ENCODE measurements at places on chromosomes 2 and 18.

GRCh38 chr2:230863442-230864121 lies 1.2 kb upstream of the ITM2C start:
- DNase-seq, result no peak

GRCh38 chr2:39932198-39932597 lies 153.1 kb upstream of the THUMPD2 start:
- no peak for DNase-seq

DNA sequence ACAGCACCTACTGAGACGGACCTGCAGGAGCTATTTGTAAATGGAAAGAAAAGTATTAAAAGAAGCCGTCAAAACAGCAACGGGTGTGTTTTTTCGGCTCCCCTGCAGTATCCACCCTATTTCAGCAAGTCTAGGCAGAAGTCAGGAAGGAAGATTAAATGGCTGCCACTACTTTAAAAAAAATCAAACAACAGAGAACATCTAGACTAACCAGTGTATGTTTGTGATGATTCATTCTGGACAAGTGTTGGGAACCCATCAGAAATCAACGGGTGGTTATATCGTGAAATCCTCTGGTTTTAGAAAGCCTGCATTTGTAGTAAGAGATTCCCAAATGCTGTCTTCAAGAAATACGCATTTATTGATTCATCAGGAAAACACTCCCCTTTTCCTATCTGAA lies 9.0 kb downstream of the PMAIP1 start:
- DNase-seq, result no peak

GRCh38 chr2:134657650-134658250 lies 61.0 kb downstream of the TMEM163 start:
- DNase-seq, result peak; percentile 48

DNA sequence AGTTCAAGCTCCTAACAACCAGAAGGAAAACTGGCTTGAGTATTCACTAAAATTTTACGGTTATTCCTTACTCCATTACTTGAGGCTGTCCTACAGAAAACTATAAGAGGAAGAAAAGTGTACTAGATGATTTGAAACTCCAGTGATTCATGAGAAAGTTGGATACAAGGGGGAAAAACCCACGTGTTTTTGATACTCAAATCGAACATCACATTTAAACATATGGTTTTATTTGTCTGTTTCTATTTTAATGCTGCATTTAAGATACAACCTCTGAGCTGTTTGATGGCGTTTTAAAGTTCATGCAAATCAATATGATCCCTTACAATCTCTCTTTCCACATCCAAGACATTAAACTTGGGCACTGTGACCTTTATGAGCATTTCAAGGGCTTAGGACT lies 125.1 kb upstream of the LMAN1 start:
- no peak for DNase-seq

GRCh38 chr2:12006850-12007249 lies 260.4 kb downstream of the LPIN1 start:
- DNase-seq, result no peak

DNA sequence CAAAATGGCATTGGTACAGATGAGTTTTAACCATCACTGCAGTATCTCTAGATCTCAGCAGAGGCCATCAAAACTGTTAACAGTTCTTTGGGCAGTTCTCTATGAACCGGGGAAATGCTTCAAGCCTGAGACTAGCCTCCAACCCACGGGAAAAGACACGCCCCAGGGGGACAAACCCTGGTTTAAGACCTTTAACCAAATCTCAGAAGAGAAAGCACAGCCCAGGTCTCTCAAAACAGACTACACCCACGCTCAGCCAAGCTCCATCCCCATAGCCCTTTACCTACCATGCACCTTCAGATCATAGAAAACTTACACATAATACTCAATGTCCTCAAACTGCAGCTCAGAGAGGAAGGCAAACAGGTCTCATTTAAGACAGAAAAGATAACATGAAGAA lies 78.3 kb downstream of the TMEM163 start:
- no peak for DNase-seq

- DNase-seq, result no peak
Observed at GRCh38 chr2:207394812-207395534, 134.8 kb upstream of the CREB1 start.

DNA sequence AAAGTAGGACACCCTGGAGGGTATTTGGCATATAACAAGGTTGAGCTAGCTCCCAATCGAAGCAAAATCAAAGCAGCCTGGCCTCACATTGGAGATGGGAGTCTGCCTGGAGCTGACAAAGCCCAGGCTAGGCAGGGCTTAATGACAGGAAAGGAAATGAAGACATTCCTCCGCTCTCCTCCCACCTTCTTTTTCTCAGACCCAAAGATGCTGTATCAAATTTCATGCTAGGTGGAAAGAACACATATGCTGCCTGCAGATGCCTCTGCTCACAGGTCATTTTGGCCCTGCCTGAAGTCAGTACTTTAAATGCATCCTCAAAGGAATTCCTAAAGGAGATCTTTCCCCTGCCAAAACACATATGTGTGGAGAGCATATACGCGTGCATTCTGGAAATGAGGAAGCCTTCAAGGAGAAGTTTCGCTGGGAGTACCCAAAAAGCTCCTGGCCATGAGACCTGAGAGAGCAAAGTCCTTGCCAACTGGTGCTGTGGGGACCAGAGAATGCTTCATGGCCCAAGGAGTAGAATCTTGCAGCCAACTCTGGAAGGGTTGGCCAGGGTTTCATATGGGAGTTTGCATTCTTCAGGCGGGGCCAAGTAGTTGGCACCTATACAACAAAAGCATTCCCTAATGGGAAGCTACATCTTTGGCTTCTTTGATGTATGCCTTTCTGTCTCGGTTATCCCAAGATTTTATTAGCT lies 88.0 kb downstream of the AQP4 start:
- no peak for DNase-seq

- no peak for DNase-seq
Observed at GRCh38 chr2:120108049-120108448, 95.2 kb downstream of the EPB41L5 start.

GRCh38 chr2:204321027-204321800 lies 224.1 kb upstream of the PARD3B start:
- no peak for DNase-seq

DNA sequence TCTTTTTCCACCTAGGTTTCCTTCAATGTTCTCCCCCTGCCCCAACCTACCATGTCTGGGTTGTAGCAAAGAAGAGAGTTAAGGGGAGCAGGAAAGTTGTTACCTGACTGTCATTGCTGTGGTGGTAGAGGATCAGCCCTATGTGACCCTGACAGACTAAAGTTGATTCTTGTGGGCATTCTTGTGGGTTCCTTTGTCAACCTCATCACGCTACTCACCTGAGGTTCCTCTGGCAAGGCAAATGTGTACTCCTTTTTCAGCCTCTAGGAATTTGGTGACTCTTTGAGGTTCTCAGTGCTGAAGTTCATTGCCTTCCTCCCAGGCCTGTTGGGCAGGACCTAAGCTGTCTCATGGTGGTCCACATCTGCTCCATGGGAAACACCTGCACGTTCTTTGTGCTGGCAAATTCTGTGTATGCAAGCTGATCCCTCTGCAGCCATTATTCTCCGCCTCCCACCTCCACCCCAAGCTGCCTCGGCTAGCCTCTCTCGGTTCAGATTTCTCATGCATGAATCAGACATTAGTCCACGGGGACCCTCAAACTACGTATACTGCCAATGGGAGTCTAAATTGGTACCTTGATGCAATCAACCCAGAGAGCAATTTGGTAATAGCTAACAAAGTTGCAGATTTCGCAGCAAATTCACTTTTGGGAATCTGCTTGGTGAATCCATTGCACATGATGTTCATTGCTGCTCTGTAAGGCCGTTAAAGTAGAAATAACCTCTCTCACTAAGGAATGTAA lies 1.5 kb upstream of the GMCL1 start:
- DNase-seq, result no peak

- no peak for DNase-seq
Observed at GRCh38 chr2:52181080-52181479, 1149.1 kb upstream of the NRXN1 start.

DNA sequence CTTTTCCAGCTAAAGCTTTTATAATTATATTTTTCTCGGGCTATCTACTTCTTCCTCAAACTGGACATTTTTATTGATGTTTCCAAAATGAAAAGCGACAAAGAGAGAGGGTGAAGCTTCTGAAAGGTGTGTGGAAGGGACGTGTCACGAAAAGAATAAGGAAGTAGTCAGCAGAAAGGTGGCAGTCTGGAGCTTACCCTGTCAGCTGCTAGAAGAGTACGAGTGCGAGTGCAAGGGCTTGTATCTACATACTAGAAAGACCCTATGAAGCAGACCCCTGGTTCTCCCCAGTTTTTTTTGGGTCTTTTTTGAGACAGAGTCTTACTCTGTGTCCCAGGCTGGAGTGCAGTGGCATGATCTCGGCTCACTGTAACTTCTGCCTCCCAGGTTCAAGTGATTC lies 14.6 kb downstream of the FHL2 start:
- no peak for DNase-seq

GRCh38 chr2:232022718-232023117 lies 61.2 kb downstream of the DIS3L2 start:
- DNase-seq, result no peak

DNA sequence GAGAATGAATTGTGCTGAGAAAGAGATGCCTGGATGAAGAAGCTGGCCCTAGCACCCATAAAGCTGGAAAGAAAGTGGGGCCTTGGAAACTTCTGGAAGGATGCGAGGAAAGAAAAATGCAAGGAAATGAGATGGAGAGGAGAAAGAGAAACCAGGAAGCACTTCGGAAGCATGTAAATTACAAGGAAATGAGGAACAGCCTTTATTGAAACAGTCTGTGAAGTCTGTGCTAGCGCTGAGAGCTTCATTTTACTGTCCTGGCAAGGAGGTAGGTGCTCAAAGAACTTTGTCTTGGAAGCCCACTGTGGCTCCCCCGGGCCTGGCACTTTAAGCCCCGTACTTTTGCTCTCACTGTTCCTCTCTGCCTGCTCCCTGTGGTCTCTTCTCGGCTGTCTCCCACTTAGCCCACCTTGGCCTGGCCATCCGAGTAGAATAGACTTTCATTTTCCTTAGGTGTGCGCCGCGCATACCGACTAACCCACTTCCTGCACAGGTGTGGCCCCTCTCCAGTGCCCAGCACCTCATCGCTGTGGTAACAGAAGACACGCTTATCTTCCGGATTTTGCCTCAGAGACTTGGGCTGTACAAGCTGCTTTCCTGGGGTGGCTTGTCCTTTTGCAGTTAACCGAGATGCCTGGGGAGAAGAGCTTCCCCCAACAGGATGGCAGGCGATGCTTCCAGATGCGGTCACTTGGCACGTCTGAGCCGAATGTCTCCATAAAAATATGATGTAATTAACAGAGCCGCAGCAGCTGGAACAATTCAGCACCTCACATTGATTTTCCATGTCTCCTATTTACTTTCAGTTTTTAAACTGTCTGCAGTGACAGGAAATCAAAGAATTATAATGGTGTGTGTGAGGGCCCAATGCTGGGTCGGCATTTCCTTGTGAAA lies 199.6 kb downstream of the HRH4 start:
- peak; percentile 42 for DNase-seq

- no peak for DNase-seq
Observed at GRCh38 chr2:146135245-146135644, 1615.3 kb upstream of the ZEB2 start.

DNA sequence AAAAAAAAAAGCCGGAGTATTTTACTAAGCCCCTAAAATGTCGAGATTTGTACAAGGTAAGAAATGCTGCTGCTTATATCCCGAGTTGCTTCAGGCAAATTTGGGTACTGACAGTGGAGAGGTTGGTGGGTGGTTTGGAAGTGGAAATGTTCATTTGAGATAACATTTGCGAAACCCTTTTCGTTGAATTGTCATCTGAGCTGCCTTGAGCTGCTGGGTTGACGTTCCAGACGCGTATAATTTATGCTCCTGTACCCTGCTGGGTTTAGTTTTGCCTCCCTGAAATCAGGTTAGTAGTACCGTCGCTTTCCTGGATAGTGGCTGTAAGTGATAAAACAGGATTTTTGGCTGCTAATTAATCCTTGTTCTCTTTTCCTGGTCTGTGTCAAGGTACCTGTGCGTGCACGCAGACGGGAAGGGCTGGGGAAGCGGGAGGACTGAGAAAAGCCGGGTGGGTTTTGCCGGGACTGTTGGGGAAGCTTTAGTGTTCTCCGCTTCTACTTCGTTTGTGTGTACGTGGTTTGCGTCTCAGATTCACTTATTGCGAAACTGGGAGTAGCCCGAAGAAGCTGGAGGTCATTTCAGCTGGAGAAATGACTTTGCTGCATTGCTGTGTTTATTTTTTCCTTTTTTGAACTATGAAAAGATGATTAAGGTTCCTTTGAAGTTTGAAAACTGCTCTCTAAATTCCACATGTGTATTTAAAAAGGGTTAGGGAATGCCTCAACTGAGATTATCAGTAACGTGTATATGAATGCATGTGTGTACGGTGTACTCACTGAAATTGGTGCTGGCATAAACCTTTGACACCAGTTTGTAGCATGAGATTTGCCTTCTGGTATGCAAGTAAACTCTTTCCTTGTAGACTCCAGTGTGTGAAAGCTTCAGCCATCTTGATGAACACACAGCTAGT lies 709 bp downstream of the UGP2 start:
- DNase-seq, result peak; percentile 23

GRCh38 chr2:98280376-98281102 lies 65.7 kb upstream of the CNGA3 start:
- DNase-seq, result no peak

DNA sequence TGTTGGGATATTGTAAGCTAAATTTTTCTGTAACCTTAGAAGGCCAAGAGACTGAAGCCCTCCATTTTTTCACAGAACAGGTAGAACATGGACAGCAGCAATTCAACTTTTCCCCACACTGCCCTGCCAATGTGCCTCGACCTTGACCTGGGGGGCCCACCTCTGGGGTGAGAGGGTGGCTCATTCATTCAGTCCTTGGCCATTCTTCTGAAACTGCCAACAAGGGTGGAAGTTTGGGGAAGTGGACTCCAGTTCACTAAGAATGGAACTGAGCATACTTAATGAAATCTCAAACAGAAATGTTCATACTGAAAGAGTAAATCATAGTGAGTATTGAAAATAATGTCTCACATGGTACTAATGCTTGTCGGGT lies 1.1 kb downstream of the EEF1B2 start:
- DNase-seq, result no peak

DNA sequence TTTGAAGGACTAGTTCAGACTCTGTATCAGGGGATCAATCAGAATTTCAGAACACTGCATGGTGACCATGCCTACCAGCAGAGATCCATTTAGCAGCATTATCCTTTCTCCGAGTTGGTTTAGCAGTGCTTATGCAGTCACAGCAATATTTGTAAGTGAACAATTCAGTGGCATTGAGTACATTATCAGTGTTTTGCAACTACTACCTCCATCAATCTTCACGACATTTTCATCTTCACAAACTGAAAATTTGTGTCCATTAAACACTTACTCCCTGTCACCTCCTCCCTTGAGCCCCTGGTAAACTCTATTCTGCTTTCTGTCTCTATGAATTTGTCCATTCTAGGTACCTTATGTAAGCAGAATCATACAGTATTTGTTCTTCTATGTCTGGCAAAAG lies 20.1 kb downstream of the SLC9A2 start:
- DNase-seq, result no peak

DNA sequence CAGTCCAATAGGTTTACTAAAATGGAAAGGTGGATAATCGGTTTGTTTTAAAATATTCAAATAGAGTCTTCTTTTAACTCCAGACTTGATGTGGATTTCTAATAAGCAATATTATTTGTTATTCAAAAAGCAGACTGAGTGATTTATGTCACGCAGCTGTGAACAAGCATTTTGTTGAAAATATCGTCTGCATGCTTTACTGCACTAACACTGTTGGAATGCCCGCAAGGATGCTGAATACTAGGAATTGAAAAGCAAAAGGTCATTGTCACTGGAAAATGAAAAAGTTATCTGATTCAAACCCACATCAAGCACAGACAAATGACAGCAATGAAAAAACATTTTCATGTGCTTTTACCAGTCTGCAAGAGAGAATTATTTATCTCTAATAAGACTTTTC lies 31.1 kb downstream of the CHN1 start:
- DNase-seq, result no peak

GRCh38 chr2:110717734-110718133 lies 14.6 kb upstream of the ACOXL start:
- DNase-seq, result no peak
